ENCODE measurements at places on chromosomes 12 and 14.

- no peak for DNase-seq
Measured at GRCh38 chr12:82955043-82955442, 268.3 kb downstream of the TMTC2 start.

DNA sequence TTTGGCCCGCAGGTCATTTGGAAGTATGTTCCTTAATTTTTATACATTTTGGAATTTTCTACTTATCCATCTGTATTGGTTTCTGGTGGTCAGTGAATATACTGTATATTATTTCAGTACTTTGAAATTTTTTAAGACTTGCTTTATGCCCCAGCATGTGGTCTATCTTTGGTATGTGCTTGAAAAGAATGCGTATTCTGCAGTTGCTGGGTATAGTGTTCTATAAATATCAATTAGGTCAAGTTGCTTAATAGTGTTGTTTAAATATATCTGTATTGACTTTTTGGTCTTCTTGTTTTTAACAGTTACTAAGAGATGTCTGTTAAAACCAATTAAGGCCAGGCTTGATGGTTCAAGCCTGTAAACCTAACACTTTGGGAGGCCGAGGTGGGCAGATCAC, 21.7 kb upstream of the SIX1 start:
- DNase-seq, result no peak

- no peak for DNase-seq
Measured at GRCh38 chr12:92602476-92602875, 100.3 kb upstream of the PLEKHG7 start.

DNA sequence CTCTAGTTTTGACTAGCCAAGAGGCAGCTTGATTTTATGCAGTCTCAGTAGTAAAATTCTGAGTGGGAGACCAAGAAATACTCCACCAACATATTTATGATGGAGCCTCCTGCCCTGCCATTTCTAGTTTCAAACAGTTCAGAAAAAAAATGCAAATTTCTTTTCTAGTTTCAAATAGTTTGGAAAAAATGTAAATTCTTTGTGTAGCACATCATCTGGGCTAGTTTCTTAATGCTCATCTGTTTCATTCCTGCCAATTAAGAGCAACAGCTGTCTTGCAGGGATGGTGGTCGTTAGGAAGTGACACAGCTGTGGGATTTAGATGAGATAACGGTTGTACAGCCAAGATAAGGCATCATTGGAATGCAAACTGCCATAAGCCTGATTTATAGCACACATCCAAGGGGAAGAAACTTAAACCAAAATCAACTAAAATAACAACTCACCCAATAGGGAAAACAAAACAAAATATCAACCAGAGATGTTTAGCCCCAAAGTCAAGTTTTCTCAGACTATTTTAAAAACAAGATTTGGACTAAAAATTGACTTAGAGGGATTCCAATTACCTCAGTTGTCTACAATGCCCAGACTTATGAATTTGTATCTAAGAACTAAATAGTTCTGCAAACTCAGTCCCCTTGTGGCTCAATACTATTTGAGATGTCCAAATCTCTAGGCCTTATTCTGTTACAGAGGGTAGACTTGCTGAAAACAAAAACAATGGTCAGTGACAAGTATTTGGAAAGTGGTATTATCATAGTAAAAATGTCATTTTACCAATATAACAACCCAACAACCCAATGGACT, 291.3 kb upstream of the ATP2B1 start:
- no peak for DNase-seq

DNA sequence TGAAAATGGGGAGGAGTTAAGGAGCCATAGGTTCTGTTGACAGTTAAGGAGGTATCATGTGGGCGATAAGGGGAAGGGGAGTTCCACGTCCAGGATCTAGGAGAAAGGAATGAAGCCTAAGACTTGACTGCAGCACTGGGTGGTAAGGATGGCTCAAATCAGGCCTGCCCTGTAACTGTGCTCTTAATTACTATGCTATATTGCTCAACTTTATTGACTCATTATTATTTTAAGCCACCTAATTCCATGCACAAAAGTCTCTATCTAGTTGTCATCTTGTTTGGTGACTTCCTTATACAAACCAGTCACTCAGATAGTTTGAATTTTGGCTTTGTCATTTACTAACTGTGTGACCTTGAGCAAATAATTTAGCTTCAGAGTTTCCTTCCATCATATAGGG, 242.1 kb upstream of the ARHGAP5 start:
- no peak for DNase-seq

DNA sequence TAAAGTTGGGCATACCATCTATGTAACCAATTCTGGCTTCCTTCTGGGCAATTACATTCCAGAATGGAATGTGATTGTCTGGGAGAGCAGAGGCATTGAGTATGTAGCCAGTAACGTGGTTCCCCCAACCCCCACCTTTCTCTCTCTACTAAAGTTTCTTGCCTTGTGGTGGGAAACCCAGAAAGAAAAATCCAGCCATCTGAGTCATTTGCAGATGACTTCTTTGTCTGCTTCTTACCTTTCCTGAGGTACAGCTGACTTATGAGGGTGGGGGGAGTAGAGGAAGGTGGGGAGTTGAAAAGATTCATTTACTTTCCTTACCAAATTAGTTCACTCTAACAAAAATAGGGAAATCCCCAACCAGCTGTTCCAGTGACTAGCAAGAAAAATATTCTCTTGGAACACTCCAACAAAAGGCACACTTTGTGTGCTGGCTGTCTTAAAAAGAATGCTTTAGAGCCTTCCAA, 112.1 kb upstream of the FRMD6 start:
- no peak for DNase-seq

DNA sequence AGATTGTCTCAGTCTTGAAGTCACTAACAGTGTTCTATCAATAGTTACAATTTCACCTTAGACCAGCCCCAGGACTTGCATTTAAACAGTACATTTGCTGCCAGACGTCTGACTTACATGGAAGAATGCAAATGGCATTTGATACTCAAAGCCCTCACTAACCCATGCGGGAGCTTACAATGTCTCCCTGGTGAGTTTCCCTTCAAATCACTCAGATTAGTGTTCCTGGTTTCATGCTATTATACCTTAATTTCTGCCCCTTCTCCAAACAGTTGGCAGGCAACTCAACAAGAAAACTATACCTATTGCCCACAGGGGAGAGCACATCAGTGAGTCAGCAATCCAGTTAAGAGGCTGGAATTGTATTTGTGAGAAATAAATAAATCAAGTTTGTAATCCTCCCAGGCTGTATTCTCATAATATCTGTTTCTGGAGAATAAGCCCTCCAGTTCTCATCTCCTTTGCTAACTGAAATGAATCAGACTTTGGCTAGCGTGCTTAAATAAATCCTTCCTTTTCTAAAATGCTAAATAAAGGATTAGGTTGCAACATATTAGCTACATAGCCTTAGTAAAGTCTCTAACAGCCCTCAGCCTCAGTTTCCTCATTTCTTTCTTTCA, 23.7 kb downstream of the GSTZ1 start:
- no peak for DNase-seq

- no peak for DNase-seq
Measured at GRCh38 chr12:55931780-55932550, 1.0 kb downstream of the DGKA start.

DNA sequence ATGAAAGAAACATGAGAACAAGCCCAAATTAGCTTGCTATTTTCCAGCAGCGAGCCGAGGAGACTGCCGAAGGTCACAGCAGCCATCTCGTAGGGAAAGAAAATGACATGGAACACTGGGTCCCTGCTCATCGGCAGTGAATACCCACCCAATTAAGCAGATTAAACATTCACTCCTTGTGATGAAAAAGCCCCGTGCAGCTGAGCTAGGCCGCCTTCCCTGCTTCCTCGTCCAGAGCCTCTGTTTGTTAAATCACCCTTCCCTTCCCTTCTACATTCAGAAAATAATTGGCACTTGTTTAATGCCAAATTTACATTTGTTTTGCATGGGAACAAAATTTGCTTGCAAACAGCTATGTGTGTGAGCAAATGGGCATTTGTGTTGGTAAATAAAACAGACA, 342.5 kb downstream of the RMST start:
- no peak for DNase-seq

GRCh38 chr12:104578453-104578852, 121.7 kb downstream of the CHST11 start:
- no peak for DNase-seq

- DNase-seq, result no peak
Measured at GRCh38 chr14:100810861-100811461, 15.0 kb upstream of the MEG3 start.

DNA sequence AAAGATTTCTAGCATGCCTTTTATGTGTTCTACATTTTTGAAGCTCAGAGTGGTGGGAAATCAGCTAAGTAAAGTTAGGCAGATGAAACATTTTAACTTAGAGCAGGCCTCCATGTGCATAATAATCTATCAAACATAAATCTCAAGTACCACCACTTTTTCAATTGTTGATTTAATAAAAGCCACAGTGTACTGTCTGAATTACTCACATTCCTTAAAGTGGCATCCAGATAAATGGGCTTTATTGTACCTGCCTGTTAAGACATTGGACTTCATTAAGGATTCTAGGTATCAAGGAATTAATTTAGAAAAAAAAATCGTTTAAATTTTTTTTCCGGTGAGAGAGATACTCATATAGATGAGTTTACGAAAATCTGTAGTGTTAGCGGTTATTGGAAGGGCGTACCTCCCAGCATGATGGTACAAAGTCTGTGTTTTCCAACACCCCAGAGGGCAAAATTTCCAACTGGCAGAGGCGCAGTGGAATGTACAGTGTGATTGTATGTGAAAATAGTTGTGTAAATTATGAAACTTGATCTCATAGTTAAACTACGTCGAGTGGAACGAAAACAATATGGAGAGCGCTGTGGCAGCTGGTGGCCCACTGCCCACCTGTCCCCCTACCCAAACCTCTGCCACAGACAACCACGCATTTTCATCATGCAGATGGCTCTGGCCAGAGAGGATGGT, 25.0 kb downstream of the ELK3 start:
- no peak for DNase-seq

DNA sequence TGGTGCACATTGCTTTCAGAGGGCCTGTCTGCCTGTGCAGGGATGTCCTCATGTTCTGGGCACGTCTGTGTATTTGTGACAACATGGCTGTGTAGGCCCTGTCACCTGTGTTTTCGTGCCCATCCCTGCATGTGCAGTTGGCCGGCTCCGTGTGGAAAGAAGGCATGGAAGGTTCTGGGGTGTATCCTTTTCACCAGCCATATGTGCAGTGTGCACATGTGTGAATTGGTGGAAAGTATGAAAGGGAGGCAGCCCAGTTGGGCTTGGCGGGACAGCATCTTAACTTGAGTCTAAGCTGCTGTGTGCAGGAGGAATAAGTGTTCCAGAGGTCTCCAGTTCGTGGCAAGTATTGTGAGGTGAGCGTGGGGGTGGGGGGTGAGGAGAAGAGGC, 669 bp downstream of the TSPAN11 start:
- DNase-seq, result no peak

DNA sequence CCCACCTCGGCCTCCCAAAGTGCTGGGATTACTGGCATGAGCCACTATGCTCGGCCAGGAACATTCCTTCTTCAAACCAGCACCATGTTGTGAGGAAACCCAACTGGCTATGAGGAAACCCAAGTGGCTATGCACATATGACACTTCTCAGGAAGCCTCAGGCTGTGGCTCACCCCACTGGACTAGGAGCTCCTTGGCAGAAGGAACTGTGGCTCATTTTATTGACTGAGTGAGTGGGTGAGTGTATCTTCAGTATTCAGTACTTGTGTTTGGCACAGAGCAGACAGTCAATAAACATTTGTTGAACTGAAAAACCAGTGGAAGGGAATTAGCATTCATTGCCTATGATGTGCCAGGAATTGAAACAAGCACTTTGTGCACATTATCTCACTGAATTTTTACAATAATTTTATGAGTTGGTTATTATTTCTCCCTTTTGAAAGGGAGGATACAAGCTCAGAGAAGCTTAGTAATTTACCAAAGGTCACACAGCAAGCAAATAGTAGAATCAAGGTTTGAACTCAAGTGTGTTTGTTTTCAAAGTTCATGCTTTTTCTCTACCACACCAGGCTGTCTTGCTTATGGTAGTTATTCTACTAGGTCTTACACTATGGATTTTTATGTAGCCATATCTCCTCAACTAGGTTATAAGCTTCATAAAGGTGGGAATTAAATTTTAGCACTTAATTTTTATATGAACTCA, 121.6 kb downstream of the VEZT start:
- no peak for DNase-seq

GRCh38 chr12:4957761-4958160, 48.1 kb downstream of the KCNA1 start:
- no peak for DNase-seq

- no peak for DNase-seq
Measured at GRCh38 chr12:92191061-92191460, 45.4 kb upstream of the BTG1 start.

DNA sequence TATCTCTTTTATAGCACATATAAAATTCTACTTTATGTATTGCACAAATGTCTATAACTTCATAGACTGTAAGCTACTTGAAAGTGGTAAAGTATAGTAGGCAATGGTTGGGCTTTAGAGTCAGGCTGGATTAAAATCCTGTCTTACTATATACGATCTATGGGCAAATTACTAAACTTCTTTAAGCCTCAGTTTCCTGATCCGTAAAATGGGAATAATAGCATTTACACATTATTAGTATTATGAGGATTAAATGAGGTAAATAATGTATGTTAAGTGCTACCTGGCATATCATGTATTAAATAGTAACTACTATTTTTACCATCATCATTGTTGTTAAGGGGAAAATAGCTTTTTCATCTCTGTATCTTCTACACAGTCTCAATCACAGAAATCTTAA, 14.4 kb downstream of the POLE2 start:
- no peak for DNase-seq

DNA sequence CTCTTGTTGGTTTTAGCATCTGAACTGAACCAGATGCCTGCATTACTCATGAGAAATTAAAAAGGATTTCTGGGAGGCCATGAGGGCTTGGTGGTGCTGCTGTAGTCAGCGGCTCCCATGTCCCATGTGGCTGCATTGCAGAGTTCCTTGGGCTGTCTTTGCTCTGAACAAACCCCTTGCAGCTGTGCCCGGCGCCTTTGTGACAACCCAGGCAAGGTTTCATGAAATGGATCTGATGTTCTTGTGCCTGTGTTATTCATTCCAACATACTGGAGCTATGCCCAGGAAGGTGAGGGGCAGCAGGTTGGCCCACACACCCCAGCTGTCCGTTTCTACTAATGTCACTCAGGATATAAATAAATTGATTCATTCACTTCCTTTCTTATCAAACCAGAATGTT, 40.8 kb downstream of the TGFB3 start:
- no peak for DNase-seq

DNA sequence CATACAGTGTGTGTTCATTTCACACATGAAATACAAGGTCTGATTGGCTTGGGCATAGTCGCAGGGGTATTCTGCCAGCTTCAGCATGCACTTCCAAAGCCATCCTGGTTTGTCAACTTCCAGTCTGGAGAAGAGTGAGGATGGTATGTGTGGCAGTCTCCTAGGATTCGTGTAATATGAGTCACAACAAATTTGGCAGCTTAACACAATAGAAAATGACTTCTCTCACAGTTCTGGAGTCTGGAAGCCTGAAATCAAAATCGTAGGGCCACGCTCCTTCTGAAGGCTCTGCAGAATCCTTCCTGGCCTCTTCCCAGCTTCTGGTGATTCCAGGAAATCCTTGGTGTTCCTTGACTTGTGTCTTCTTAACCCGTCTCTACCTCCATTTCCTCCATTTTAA, 167.5 kb downstream of the PPM1H start:
- DNase-seq, result no peak
